Large intestine (tissue), 12 donors: ENCODE measurements at places on chromosomes 3 and 15. TPM values are rescaled to one million over a fixed set of nuclear protein-coding genes. Genes with fewer than 3 reads are reported as not detected.

DNA sequence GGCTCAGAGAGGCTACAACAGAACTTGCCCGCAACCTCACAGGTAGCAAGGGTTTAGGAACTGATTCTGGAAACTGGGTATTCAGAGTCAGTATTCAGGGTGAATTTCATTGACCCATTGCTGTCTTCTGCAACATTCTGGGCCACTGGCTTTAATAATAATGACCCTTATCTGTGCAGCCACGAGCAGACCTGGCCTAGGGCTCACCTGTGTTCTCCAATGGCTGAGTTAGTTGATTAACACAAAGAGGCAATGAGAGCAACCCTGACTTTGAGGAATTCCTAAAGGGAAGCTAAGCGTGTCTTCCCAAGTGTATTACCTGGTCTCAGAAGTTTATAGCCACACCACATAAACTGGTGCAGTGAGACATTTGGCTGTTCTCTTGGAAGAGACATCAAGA is 289.9 kb downstream of the EPHB1 start:
- no peaks in the 10 kb centered on the region for H3K4me1 ChIP-seq
- no peak overlapping the region for H3K27ac ChIP-seq

DNA sequence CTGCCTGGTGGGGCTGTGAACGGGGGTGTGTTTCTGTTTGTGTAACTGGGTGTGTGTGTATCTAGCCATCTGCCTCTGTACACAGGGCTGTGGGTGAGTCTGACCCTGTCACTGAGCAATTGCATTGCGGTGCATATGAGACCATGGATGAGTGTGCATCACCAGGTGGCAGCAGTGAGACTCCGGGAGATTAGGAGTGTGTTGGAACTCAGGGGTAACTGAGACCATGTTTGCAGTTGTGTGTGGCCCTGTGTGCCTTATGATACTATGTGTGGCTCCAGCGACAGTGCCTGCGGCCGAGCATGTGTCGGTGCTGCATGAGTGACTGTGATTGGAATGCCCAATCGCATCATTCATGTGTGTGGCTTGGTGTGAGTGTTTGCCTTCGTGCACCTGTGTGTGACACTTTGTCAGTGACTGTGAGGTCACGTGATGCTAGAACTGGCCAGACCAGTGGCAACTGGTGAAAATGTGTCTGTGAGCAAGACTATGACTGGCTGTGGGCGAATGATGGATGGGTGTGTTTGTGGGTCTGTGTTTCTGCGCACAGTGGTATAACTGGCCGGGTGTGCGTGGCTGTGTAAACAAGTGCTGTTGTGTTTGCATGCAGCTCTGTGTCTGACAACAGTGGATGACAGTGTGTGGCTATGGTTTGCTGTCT is 14.0 kb downstream of the VILL start:
- DNase-seq, result peak; percentile 93
- peaks cover 32% of the 10 kb centered on the region for H3K4me1 ChIP-seq
- H3K27ac ChIP-seq, result peak overlapping the region; percentile 83
- no peaks in the 10 kb centered on the region for H3K27me3 ChIP-seq
- H3K36me3 ChIP-seq, result peaks cover 85% of the 10 kb centered on the region

GRCh38 chr3:74559261-74559660 is 55.2 kb downstream of the CNTN3 start:
- no peaks in the 10 kb centered on the region for H3K4me1 ChIP-seq
- no peak overlapping the region for H3K27ac ChIP-seq
- H3K4me3 ChIP-seq, result no peak overlapping the region

DNA sequence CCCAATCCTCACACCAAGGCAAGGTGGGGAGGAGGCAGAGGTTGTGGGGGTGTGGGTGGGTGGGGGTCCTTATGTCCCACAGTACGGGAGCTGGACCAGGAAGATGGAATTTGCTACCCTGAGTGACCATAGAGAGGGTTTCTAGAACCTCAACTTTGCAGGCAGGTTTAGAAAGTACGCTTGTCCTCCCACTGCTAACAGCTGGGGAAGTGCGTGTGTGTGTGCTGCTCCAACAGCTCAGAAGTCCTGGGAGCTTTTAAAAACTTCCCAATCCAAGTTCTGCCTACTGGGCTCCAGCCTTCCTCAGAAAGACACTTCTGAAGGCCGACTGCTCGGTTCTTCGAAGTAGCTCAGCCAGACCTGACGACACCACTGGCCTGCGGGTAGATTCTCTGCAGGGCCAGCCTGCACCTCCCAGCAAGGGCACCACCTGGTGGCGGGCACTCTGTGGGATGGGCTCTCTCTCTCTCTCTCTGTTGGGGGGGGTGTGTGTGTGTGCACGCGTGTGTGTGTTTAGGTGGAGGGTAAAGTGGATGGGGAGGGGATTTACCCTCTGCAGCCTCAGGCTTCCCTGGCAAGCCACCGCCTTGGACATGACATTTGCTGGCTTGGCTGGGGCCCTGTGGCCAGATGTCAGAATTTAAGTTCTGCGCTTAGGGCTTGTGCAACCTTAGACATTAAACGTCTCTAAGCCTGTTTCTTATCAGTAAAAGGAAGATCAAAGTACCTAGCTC is 15.6 kb downstream of the TMEM158 start:
- no peak overlapping the region for H3K4me3 ChIP-seq
- H3K36me3 ChIP-seq, result no peaks in the 10 kb centered on the region

DNA sequence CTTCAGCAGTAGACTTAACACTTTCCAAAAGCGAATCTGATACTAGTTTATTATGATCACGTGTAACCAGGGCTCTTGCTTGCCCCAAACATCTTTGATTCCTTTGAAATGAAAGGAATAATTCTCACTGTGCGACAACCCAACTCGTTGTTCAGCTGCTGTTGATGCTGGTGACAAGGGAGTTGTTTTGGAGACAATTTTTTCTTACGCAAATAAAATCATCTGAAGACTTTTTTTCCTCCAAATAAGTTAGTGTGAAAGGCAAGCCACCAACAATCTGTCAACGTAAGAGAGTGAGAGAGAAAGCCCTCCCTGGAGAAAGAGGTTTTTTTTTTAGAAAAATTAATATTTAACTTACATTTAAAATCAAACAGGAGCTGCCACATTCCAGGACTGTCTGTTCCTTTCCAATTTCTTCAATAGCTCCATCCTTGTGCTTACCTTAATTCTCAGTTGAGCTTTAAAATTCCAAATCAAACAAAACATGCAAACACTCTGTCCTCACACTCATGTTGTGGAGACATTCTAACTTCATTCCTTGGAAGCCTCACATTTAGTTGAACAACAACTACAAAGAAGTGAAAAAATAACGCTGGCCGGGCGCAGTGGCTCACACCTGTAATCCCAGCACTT is 4.9 kb upstream of the P3H2 start:
- H3K36me3 ChIP-seq, result no peaks in the 10 kb centered on the region
- H3K4me1 ChIP-seq, result peaks cover 6% of the 10 kb centered on the region
- no peak overlapping the region for H3K27ac ChIP-seq

DNA sequence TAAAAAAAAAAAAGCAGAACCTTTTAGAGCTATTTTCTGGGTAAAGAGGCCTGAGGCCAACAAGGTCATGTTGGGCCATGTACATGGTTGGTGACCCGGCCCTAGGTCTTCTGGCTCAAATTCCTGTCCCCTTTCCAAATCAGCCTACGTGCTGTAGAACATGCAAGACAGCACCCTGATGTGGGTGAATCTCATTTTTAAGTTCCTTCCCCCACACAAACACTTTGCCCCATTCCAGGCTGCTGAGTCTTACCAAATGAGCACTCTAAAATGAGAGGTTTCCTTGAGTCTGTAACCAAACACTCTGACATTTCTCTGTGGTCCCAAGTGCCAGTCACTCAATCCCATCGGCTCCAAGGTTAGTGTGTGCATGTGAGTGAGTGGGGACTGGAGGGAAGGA is 9.4 kb downstream of the BCL6 start:
- DNase-seq, result no peak
- H3K4me3 ChIP-seq, result no peak overlapping the region
- H3K27me3 ChIP-seq, result no peaks in the 10 kb centered on the region
- H3K4me1 ChIP-seq, result peaks cover 8% of the 10 kb centered on the region
- H3K36me3 ChIP-seq, result no peaks in the 10 kb centered on the region

GRCh38 chr3:142418926-142419592 is 28.8 kb downstream of the XRN1 start:
- no peaks in the 10 kb centered on the region for H3K4me1 ChIP-seq
- DNase-seq, result no peak
- no peaks in the 10 kb centered on the region for H3K27me3 ChIP-seq
- H3K36me3 ChIP-seq, result peaks cover 42% of the 10 kb centered on the region

P2RY13 gene
- 4.9 TPM for polyA plus RNA-seq
